Left lung (tissue), 14 donors: ENCODE measurements at places on chromosomes 7 and 10. TPM values are rescaled to one million over a fixed set of nuclear protein-coding genes. Genes with fewer than 3 reads are reported as not detected.

Gene MCM7
- polyA plus RNA-seq, result 152 TPM

DNA sequence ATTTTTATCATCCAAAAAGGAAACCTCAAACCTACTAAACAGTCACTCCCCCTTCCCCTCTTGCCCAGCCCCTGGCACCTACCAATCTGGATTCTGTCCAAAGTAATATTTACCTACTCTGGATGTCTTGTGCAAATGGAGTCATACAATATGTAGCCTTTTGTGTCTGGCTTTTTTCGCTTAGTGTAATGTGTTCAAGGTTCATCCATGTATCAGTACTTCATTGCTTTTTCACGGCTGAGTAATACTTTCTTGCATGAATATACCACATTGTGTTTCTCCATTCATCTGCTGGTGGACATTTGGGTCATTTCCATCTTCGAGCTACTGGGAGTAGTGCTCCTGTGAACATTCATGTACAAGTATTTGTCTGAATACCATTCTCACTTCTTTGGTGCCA, 113.6 kb downstream of the EEPD1 start:
- H3K27me3 ChIP-seq, result no peaks in the 10 kb centered on the region
- H3K27ac ChIP-seq, result peak overlapping the region; percentile 91
- H3K4me3 ChIP-seq, result no peak overlapping the region
- peaks cover 54% of the 10 kb centered on the region for H3K4me1 ChIP-seq

GRCh38 chr7:85392326-85392725, 205.5 kb upstream of the SEMA3D start:
- H3K36me3 ChIP-seq, result no peaks in the 10 kb centered on the region
- no peak for DNase-seq
- no peaks in the 10 kb centered on the region for H3K27me3 ChIP-seq
- H3K27ac ChIP-seq, result no peak overlapping the region
- no peak overlapping the region for H3K4me3 ChIP-seq
- H3K4me1 ChIP-seq, result no peaks in the 10 kb centered on the region

DNA sequence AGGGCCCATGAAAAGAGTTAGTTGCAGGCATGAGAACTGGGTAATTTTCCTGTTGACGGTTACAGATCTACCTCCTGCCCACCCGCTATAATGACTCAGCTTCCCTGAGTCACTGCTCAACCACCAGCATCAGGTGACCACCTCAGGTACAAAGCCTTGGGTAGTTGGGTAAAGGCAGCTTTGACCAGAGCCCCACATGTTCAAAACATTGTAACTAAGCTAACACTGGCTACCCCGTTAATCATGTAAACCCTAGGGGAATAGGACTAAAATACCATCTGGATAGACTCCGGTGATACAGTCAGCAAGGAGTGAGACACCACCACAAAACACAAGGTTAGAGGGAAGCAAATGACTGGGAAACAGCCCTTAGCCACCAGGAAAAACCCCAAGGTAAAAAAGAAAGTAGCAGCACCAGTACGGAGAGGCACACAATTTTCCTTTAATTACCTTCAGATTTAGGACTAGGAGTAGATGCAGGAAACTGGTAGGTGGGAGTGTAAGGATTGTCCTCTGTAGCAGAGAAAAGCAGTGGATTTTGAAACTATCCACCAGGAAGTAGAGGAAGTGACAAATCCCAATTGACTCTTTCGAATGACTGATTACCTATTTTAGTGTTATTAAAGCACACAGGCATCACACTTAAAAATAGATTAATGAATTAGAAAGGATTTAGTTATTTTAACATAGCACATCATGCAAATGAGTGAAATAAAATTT, 103.5 kb upstream of the PDLIM1 start:
- H3K36me3 ChIP-seq, result no peaks in the 10 kb centered on the region
- no peak for DNase-seq
- H3K4me1 ChIP-seq, result no peaks in the 10 kb centered on the region

Gene PODXL
- polyA plus RNA-seq, result 77.9 TPM
